ENCODE measurements at places on chromosomes 2 and 18.

DNA sequence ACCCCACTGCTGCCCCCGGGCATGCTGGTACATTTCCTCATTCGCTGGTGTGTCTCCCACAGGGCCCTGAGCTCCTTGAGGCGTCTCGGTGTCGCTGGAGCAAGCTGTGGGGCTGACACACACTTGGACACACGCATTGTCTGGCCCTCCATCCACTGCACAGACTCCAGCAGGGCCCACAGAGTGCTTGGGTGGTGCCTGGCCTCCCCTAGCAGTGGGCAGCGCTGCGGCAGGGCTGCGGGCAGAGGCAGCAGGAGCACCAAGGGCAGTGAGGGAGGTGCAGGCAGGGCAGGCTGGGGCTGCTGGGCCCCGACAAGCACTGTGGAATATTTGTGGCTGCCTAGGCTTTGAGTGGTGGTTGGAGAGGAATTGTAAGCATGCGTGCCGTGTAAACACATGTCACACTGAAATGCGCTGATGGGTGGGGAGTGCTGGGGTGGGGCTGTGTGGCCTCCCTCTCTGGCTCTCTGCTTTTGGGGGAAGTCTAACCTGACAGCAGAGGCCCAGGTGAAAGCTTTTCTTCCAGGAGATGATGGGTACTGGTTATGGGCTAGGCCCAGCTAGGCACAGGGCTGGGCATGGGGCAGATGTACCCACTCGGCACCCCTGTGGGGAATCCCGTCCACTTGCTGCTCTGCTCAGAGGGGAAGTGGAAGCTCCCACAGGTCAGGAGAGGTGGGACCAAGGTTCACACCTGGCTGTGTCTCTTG, 55.5 kb upstream of the HS6ST1 start:
- H3K4me1 ChIP-seq, result peaks cover 8% of the 10 kb centered on the region
- H3K4me3 ChIP-seq, result no peak overlapping the region
- no peak overlapping the region for H3K27ac ChIP-seq
- DNase-seq, result no peak

- no peaks in the 10 kb centered on the region for H3K36me3 ChIP-seq
- no peak overlapping the region for H3K27ac ChIP-seq
Measured at GRCh38 chr2:226002438-226002837, 602.9 kb downstream of the NYAP2 start.

- no peak overlapping the region for H3K27ac ChIP-seq
- no peak overlapping the region for H3K4me3 ChIP-seq
- H3K27me3 ChIP-seq, result no peaks in the 10 kb centered on the region
- no peak for DNase-seq
Measured at GRCh38 chr2:234394450-234394849, 102.4 kb downstream of the ARL4C start.

GRCh38 chr2:75139171-75139570, 60.1 kb downstream of the TACR1 start:
- no peaks in the 10 kb centered on the region for H3K4me1 ChIP-seq
- no peak for DNase-seq
- no peaks in the 10 kb centered on the region for H3K36me3 ChIP-seq
- no peak overlapping the region for H3K4me3 ChIP-seq
- no peak overlapping the region for H3K27ac ChIP-seq
- H3K27me3 ChIP-seq, result no peaks in the 10 kb centered on the region

GRCh38 chr2:25567406-25567805, 106.0 kb downstream of the DTNB start:
- H3K36me3 ChIP-seq, result no peaks in the 10 kb centered on the region
- DNase-seq, result no peak
- peaks cover 20% of the 10 kb centered on the region for H3K4me1 ChIP-seq
- H3K4me3 ChIP-seq, result no peak overlapping the region
- no peaks in the 10 kb centered on the region for H3K27me3 ChIP-seq
- no peak overlapping the region for H3K27ac ChIP-seq

GRCh38 chr2:18245375-18245774, 315.1 kb downstream of the RDH14 start:
- DNase-seq, result no peak
- no peaks in the 10 kb centered on the region for H3K4me1 ChIP-seq
- no peak overlapping the region for H3K27ac ChIP-seq
- H3K36me3 ChIP-seq, result no peaks in the 10 kb centered on the region
- H3K27me3 ChIP-seq, result no peaks in the 10 kb centered on the region

DNA sequence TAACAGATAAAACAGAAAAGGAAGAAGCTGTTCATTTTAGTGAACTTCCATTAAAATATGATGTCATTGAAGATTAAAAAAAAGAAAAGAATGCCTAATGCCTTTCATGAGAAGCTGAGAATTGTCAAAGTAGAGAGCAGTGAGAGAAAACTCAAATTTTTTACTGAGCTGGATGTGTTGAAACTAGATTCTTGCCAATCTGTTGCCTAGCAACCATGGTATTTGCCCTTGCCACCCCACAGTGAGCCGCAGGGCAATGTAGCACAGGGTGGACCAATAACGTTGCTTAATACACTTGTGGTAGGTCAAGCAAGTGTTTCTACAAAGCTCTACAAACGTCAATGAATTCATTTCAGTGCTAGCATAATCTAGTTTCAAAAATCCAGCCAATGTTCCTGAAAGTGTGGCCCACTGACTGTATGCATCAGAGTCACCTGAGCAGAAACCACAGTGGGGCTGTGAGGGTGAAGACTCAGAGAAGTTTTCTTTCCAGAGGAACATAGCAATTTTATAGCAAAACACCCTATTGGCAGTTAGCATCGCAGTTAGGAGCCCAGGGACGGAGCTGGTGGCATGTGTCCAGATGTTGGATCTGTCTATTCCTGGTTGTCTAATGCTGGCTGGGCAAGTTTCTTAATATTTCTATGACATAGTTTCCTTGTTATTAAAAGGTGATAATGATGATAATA, 132.2 kb downstream of the DOCK10 start:
- H3K4me3 ChIP-seq, result no peak overlapping the region
- H3K27me3 ChIP-seq, result no peaks in the 10 kb centered on the region
- H3K4me1 ChIP-seq, result peaks cover 11% of the 10 kb centered on the region
- H3K36me3 ChIP-seq, result no peaks in the 10 kb centered on the region
- DNase-seq, result peak; percentile 50

GRCh38 chr2:234453216-234453615, 43.7 kb downstream of the ARL4C start:
- no peaks in the 10 kb centered on the region for H3K4me1 ChIP-seq
- H3K4me3 ChIP-seq, result no peak overlapping the region
- DNase-seq, result no peak
- H3K27me3 ChIP-seq, result no peaks in the 10 kb centered on the region
- H3K27ac ChIP-seq, result no peak overlapping the region

GRCh38 chr2:187272255-187272654, 175.8 kb downstream of the CALCRL start:
- H3K4me1 ChIP-seq, result no peaks in the 10 kb centered on the region
- no peak overlapping the region for H3K27ac ChIP-seq
- H3K27me3 ChIP-seq, result no peaks in the 10 kb centered on the region

- H3K27me3 ChIP-seq, result no peaks in the 10 kb centered on the region
- no peaks in the 10 kb centered on the region for H3K4me1 ChIP-seq
- no peak for DNase-seq
- H3K36me3 ChIP-seq, result peaks cover 27% of the 10 kb centered on the region
- no peak overlapping the region for H3K27ac ChIP-seq
Measured at GRCh38 chr2:169983506-169983905, 156.3 kb downstream of the UBR3 start.
